ENCODE measurements at places on chromosomes 16 and 17.

DNA sequence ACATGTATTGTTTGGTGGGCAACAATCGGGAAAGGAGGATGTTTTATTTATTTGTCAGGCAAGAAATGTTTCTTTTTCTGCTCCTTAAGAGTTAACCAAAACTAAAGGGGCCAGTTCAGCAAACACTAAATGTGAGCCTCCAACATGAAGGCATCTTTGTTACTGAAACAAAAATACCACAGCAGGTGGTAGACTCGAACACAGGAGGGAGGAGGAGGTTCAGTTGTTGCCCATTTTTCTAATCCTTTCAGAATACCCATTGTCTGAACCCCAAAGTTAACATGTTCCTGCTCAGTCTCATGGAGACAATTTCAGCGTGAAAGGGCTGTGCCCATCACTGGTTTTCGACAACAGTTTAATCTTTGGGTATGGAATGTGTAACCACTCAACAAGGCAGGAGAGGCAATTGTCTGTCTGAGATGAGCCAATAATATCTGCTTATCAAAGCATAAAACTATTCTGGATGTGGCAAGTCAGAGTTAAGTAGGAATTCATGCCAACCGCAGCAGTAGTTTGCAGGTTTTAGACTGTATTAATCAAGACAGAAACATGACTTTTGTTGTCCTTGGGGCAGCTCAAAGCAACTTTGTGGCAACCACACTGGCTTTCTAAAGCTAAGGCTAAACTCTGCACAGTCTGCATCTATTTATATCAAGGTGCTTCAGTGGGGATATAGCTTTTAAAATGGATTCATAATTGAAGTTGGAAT is 211.7 kb downstream of the FTO start:
- no peak for DNase-seq

- no peak for DNase-seq
These were observed 147.9 kb upstream of the CHMP6 start for GRCh38 chr17:80843741-80844156.

GRCh38 chr16:17412791-17413190 is 58.0 kb downstream of the XYLT1 start:
- no peak for DNase-seq

GRCh38 chr17:5373112-5373511 is 46.4 kb downstream of the NUP88 start:
- no peak for DNase-seq

GRCh38 chr17:66620528-66620927 is 214.4 kb upstream of the CACNG5 start:
- DNase-seq, result no peak

DNA sequence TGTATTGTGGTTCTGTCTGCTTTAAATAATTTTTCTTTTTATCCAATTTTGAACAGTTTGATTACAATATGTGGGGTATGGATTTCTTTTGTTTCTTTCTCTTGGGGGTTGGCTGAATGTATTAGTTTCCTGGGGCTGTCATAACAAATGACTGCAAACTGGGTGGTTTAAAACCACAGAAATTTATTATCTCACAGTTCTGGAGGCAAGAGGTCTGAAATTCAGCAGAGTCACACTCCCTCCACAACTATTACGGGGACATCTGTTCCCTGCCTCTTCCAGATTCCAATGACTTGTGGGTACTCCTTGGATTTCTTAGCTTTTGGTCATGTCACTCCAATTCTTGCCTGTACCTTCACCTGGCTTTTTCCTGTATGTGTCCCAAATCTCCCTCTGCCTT is 23.7 kb downstream of the COX11 start:
- DNase-seq, result no peak

GRCh38 chr16:66485376-66485775 is 58.3 kb downstream of the BEAN1 start:
- DNase-seq, result no peak

- no peak for DNase-seq
These were observed 8.8 kb downstream of the RASL10B start for GRCh38 chr17:35740216-35740615.

- DNase-seq, result no peak
These were observed 203.6 kb downstream of the HS3ST3A1 start for GRCh38 chr17:13398091-13398490.

DNA sequence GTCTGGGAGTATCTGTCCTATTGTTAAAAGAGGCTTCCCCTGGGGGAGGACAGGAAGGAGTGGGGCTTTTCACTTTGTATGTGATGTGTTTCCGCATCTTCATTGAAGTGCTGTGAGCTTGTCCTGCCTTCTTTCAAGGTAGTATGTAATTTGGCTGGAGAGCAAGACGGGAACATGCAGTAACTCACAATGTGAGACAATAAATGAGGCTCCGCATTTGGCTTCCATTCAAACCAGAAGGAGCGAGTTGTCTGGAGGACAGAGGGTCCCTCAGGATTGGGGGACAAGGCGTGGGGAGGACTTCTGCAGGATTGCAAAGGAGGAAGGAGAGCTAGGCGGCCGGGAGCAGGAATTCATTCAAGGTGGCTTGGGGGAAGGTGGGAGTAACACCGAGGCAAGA is 203.5 kb downstream of the RBFOX3 start:
- no peak for DNase-seq

GRCh38 chr17:62000186-62000585 is 64.9 kb downstream of the MED13 start:
- no peak for DNase-seq

GRCh38 chr16:66513111-66513723 is 36.7 kb downstream of the TK2 start:
- no peak for DNase-seq

DNA sequence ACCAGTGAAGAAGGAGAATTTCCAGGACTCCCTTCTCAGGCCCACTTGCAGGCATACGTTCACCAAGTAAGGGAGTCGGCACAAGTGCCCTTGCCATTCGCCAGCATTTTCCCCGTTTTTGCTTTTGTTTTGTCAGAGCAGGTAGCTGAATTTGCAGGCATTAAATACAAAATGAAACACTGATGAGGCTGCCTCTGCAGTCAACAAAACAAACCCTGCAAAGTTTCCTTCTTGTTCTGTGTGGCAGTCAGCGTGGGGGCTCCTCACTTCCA is 7.8 kb downstream of the GLOD4 start:
- DNase-seq, result no peak

DNA sequence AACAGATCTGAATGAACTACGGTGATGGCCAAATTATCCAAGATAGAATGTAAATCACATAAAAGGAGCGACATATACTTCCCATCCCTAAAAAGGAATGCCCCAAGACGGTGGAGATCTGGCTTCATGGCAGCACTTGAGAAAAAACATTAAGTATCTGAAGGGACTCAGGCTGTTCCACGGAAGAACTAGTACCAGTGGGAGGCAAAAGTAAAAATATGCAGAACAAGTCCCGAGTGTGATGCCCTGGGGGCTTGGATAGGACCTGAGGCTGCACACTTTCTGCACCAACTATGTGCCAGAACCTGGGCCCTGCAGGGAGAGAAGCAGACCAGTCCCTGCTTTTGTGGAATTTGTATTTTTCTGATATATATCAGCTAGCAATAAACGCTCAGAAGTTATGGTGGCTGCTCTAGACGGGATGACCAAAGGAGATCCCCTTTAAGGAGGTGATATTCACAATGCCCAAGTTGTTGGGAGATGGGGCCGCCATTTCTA is 539 bp upstream of the CKLF start:
- DNase-seq, result no peak

DNA sequence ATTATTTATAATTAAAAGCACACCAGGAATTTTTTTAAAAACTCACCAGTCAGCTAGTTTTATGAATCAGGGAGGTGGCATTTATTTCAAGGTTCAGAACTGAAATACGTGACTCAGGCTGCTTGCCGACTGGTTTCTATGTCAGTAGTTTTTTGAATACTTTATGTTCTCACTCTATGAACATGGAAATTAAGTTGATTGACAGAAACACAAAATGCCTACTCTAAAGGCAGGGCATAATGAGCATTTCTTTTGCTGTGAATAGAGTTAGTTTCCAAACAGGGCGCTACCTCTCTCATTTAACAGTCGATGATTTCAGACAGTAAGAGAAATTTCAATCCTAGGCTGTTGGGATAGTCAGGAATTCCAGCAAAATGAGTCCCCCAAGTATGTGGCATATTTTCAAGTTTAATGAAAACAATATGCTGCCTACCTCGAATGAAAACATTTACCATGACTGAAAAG is 6.7 kb downstream of the HS3ST3B1 start:
- DNase-seq, result no peak

- DNase-seq, result no peak
These were observed 9.4 kb upstream of the MAP2K3 start for GRCh38 chr17:21275047-21275578.

DNA sequence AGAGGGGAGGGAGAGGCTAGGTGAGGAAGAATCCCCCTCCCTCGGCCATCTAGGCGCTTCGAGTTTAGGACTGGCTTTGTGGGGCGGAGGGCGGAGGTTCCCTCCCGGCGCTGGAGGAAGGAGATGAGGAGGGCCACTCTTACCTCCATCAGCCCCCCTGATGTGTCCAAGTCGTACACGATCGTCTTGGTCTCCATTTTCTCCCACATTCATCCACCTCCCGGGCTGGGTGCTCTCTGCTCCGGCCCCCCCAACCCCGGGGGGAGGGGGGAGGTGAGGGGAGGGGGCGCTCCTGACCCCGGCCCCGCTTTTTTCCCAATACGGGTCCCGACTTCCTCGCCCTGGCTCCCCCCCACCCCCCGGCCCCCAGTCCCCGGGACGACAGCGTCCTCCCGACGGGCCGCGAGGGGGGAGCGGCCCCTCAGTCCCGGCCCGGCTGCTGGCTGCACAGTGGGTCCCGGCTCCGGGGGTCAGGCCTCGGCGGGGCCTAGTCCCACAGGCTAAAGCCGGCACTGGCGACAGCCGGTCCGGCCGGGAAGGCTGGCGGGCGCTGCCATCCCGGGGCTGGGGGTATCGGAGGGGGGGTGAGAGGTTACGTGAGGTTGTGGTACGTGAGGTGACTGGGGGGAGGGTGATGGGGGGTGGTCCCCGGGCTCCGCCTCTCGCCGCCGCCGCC is 428 bp downstream of the PHF12 start:
- no peak for DNase-seq

DNA sequence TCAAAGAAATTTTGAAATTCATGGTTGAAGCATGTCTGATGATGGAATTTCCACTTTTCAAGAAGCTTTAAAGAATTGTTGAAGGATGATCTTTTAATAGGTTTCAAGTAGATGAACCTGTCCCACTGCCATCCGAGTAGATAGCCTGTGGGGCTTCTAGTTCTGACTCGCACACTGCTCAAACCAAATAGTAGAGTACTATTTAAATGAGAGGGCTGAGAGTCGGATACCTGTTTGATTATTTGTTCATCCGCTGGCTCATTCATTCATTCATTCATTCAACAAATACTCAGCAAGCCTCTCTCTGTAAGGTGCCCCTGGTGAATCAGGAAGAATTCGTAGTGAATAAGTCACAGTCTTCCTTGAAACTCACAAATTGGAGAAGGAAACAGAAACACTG is 108.2 kb upstream of the IRX5 start:
- DNase-seq, result no peak

- DNase-seq, result no peak
These were observed 95.0 kb downstream of the RAB11FIP4 start for GRCh38 chr17:31486351-31487062.

GRCh38 chr17:1997927-1998742 is 27.0 kb downstream of the RTN4RL1 start:
- DNase-seq, result no peak
